ENCODE measurements at places on chromosomes 5 and 9. TPM values are rescaled to one million over a fixed set of nuclear protein-coding genes. Genes with fewer than 3 reads are reported as not detected.

GRCh38 chr5:102807878-102808502 lies 52.9 kb downstream of the PAM start:
- H3K27me3 ChIP-seq: no peaks in the 10 kb centered on the region
- no peak overlapping the region for H3K4me3 ChIP-seq
- H3K27ac ChIP-seq: no peak overlapping the region
- H3K36me3 ChIP-seq: no peaks in the 10 kb centered on the region

DNA sequence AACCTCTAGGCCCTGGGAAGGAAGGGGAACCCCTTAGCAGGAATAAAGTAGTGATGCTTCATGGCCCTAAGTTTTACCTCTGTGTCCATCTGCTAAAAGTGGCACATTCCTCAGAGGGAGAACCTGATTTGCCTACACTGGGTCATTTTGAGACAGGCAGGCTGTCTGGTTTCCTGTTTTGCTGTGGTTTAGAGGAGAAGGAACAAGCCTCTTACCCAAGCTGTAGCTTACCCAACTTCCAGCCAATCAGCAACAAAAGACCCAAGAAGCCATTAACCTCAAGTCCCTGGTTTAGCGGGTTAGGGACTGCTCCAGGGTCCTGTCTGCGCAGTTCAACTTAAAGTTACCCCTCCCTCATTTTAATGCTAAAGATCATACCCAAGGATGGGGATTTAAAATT lies 411.0 kb downstream of the MAT2B start:
- DNase-seq: no peak
- H3K27ac ChIP-seq: no peak overlapping the region
- H3K4me1 ChIP-seq: no peaks in the 10 kb centered on the region
- no peaks in the 10 kb centered on the region for H3K27me3 ChIP-seq
- no peaks in the 10 kb centered on the region for H3K36me3 ChIP-seq
- no peak overlapping the region for H3K4me3 ChIP-seq

GRCh38 chr5:23440703-23441102 lies 66.7 kb upstream of the PRDM9 start:
- no peak overlapping the region for H3K27ac ChIP-seq
- no peak for DNase-seq
- no peaks in the 10 kb centered on the region for H3K36me3 ChIP-seq
- no peaks in the 10 kb centered on the region for H3K4me1 ChIP-seq

DNA sequence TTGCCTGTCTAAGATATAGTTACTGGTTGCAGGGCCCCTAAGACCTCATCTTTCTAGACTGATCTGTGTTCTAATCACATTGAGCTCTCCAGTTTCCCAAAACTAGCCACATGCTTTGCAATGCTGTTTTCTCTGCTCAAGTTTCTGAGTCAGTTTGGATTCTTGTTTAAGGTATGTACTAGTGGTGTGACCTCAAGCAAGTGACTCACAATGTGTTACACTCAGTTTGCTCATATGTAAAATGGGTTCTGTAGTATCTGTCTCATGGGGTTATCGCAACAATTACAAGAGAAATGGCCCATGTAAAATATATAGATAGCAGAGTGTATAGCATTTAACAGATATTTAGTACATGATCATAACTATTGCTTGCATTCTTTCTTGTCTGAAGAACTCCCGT lies 153.1 kb upstream of the ELL2 start:
- no peak for DNase-seq
- no peak overlapping the region for H3K4me3 ChIP-seq
- no peaks in the 10 kb centered on the region for H3K27me3 ChIP-seq
- no peaks in the 10 kb centered on the region for H3K36me3 ChIP-seq
- no peaks in the 10 kb centered on the region for H3K4me1 ChIP-seq

- H3K4me1 ChIP-seq: peaks cover 32% of the 10 kb centered on the region
- H3K4me3 ChIP-seq: no peak overlapping the region
- peak; percentile 82 for DNase-seq
- H3K36me3 ChIP-seq: no peaks in the 10 kb centered on the region
- H3K27ac ChIP-seq: no peak overlapping the region
Observed at GRCh38 chr5:149387982-149388381, 8.9 kb upstream of the IL17B start.

DNA sequence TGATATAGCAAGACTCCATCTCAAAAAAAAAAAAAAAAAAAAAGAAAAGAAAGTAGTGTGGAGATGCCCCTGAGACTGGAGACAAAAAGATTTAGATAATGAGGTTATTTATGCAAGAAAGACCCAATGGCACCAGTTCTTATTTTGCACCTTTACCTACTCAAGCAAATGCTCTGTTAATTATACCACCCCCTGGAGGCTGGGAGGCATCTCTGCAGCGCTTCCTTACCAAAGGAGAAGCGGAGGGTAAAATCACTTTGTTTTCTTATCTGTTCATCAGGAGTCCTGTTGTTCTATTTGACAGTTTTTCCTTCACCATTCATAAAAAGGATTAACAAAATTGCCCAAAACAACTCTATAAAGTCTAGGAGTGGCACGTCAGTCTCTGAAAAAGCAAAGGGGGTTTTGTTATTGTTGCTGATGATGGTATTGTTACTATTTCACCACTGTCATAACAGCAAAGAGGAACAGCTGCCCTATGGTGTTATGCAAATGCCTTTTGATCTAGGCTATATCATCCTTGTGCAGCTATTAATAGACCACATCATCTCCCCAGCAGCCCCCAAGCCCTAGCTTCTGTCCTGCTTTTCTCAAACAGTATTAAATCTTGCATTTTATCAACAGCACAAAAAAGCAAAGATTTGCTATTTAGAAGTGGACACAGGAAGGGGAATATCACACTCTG lies 174.0 kb downstream of the PALM2AKAP2 start:
- no peak for DNase-seq
- no peaks in the 10 kb centered on the region for H3K27me3 ChIP-seq
- H3K27ac ChIP-seq: no peak overlapping the region
- H3K4me1 ChIP-seq: no peaks in the 10 kb centered on the region

Gene SPINK13
- total RNA-seq: not detected

Gene TXNDC8
- not detected for total RNA-seq

Gene KIF12
- 1.9 TPM for total RNA-seq

All from ovary (tissue), 10 donors.